ENCODE measurements at places on chromosomes 1 and 21.

- no peak for DNase-seq
Observed at GRCh38 chr21:24829397-24829796, 777.9 kb downstream of the MRPL39 start.

DNA sequence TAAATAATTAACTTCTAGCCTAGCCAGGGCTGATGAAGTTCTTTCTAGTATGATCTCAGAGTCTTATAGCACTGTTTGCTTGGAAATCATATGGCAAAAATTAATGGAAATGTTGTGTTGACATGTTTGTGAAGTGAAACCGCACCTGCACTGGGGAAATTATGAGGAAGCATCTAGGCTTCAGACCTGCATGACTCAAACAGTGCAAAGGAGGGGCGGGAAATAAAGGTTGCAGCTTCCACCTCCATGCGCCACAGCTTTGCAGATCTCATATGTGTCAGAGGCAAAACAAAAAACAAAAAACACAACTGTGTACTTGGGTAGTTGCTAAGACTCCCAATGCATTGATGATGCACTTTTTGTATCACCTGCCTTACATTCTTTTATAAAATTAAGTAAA, 1080.6 kb downstream of the PLA2G4A start:
- DNase-seq, result no peak

- no peak for DNase-seq
Observed at GRCh38 chr1:205416322-205416721, 5.5 kb downstream of the LEMD1 start.

GRCh38 chr21:35050348-35051286, 1.5 kb upstream of the RUNX1 start:
- DNase-seq, result no peak

DNA sequence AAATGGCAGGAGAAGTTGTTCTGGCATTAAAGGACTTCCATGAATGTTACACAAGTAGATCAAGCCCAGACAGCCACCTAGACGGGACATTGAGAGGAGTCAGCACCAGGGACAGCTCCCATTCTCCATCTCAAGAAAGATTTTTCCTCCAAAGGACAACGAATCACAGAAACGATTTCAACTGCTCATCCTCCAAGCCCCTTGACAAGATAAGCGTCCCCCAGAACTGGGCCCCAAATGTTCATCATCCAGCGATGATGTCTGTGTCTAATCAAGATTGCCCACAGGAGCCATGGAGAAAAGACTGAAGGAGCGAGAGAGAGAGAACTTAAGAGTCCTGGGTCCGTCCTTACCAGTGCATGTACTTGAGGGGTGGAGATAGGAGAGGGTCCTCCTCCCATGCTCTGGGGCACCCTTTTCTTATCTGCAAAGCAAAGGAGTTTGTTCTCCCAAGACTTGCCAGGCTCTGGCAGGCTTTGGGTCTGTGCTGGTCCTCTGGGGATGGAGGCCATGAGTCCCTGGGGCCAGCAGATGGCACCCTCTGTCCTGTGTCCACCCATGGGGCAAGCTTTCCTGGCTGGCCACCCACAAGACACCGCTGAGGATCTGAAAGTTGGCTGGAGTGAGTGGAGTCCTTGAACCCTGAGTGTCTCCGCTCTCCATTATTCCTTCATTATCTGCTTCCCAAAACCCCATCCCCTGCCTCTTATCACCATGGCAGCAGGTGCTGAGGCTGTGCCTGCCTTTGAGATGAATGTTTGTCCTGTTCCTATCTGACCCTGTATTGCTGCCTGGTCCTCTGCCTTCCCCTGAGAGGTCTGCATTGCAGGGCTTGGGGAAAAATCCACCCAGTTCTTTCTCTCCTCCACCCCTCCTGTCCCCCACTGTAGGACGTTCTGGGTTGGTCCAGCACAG, 164.6 kb downstream of the ACTL8 start:
- peak; percentile 45 for DNase-seq

GRCh38 chr1:58572690-58573089, 4.4 kb downstream of the TACSTD2 start:
- no peak for DNase-seq

GRCh38 chr1:80448081-80448480, 1352.7 kb upstream of the ADGRL2 start:
- no peak for DNase-seq

DNA sequence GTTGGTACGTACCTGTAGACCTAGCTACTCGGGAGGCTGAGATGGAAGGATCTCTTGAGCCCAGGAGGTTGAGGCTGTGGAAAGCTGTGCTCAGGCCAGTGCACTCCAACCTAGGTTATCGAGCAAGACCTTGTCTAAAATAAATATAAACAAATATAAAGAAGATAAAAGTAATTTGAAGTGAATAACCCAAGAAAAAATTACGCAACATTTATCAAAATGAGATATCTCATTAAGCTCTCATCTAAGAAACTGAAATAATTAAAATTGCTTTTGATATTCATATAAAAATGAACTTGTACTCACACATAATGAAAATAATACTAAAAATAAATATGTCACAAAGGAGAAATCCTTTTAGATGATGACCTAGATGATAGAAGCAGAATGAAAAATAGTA, 647.1 kb upstream of the NCAM2 start:
- no peak for DNase-seq

GRCh38 chr1:233406339-233406960, 78.9 kb downstream of the MAP3K21 start:
- no peak for DNase-seq

GRCh38 chr1:151238467-151238739, 16.1 kb upstream of the PSMD4 start:
- peak; percentile 29 for DNase-seq

DNA sequence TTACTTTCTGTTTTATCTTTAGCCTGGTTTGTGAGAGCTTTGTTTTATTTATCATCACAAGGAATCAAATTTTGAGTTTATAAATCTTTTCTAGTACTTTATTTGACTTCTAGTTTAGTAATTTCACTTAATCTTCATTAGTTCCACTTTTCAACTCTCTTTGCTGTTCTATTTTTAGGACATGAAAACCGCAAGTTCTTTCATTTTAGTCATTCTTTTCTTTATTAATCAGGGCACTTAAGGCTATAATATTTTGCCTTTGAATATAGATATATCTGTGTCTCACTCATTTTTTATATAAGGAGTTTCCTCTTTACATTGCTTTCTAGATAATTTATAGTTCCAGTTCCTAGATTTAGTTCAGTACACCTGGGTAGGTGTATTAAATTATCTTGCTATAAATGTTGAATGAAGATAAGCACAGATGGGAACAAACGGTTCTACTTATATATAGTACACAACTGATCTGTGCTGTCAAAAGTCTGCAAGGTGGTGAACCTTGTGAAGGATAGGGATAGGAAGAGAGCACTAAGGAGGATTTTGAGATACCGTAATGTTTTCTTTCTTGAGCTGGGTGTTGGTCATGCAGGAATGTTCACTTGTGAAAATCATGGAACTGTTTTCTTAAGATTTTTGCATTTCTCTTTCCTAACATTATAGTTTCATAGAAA, 402.3 kb downstream of the RYR2 start:
- no peak for DNase-seq

DNA sequence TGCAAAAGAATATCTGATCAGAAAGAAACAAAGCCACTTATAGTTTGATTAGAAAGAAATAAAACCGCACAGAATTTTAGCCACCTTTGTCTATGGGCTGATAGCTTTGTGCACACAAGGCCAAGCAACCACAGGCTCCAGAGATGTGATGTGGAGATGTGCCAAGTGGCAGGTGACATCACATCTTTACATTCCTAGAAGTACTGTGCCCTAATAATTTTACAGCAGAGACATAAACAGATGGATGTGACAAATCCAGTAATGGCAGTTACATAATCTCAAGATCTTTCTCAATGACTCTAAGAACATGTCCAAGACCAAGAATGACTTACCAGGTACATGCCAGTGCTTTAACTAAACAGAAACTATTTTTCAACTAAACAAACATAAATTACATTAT, 159.5 kb downstream of the LTN1 start:
- DNase-seq, result peak; percentile 8

GRCh38 chr1:234976861-234977680, 151.6 kb downstream of the TOMM20 start:
- no peak for DNase-seq

DNA sequence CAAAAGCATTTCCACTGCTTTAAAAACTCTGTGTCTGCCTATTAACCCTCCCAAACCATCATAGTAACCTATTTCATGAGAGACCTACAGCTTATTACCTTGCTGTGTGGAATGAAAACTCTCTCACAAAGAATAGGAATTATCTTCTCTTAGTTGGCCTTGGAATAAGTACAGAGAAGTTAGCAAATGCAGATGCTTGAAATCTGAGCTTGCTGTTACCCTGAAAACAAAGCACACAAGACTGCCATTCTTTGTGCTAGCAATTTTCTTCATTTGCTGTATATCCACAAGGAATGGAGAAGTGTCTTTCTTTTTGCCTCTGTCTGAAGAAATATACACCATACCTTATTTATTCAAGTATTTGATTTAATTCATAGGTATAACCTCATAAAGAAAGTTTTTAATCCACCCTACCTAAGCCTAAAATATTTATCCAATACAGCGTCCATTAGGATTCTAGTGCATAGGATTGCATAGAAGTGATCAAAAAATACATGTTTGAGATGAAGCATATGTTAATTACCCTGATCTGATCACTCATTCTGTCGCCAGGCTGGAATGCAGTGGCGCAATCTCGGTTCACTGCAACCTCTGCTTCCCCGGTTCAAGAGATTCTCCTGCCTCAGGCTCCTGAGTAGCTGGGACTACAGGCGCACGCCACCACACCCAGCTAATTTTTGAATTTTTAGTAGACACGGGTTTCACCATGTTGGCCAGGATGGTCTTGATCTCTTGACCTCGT, 451.1 kb downstream of the LTN1 start:
- DNase-seq, result no peak

GRCh38 chr1:55658917-55659316, 443.8 kb upstream of the USP24 start:
- no peak for DNase-seq

- no peak for DNase-seq
Observed at GRCh38 chr1:18928985-18929384, 26.6 kb upstream of the ALDH4A1 start.

DNA sequence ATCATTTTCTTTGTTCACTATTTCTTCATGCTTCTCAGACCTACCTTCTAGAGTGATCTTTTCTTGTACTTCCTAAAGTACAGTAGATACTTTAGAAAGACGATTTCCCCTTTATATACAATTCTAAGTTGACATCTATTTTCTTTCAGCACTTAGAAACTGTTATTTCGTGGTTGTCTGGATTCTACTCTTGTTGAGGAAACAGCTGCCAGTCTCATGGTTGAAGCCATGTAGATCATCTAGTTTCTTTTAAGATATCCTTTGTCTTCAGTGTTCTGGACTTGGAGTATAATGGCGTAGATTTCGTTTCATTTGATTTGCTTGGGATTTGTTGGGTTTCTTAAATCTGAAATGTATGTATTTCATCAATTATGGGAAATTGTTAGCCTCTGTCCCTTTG, 67.6 kb downstream of the PKN2 start:
- no peak for DNase-seq

DNA sequence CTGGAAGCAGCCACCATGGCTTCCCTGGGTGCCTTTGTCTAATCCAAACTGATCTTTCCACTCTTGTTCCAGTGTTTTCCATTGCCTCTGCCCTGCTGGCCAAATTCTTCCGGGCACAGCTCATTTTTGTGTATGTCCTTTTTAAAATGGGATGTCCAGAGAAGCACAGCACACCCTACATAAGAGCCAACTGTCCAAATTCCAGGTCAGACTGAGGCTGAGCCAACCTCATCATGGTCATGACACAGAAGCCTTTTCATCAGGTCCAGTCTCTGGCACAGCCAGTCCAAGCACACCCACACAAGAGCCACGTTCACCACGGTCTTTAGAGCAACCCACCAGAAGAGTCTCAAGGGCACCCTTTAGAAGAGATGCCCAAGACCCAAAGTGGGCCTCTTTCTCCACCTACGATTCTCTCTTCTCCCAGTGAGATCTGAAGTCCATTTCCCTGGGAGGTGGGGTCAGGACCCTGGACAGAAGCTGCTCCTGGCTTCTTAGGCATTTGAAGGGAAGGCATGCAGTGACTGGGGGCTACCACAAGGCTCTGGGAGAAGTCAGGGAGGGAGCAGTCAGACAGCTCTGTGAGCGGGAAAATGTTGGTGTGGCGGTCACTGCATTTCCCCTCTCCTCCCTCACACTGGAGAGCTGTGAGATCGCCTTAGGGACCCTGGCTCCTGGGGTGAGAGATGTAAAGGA, 53.2 kb downstream of the SYT2 start:
- peak; percentile 50 for DNase-seq

- DNase-seq, result peak; percentile 18
Observed at GRCh38 chr1:195939844-195940243, 668.4 kb downstream of the KCNT2 start.

GRCh38 chr21:28135646-28136045, 857.0 kb downstream of the LTN1 start:
- no peak for DNase-seq

DNA sequence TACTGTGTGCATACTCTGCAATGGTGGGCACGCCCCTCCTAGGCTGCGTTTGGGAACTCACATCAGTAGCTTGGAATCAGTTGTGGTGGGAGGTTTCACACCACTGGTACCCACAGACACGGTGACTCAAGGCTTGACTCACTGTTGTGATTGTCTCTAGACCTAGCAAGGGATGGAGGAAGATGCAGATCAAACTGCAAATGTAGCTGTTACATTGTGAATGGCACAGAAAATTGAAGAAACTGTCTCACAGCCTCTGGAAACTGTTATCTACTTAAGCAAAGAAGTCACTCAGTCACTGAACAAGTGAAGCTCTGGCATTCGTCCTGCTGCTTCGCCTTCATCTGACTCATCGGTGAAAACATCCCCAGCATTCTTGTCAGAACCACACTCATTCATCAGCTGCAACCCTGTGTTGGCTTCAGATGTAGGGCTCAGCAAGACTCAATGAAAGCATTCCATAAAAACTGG, 59.5 kb downstream of the POFUT2 start:
- DNase-seq, result peak; percentile 85

DNA sequence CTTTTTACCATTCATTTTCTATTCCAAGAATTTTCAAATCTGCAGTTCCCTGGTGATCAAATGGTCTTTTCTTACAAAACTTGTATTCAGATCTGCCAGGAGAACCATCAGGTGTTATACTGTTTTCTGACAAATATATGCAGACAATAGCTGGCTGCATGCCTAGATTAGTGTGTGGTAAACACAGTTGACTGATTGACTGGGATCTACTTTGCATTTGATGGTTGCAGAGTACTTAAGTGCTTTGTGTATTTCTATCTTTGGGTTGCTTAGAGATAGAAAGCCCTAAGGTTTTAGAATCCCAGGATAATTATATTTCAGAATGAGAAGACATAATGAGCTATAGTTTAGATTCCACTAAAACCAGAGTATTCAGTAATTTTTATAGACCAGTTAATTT, 102.0 kb upstream of the CHODL start:
- no peak for DNase-seq
